NCI-H748 treated with DMSO at 0.1 percent for 48 hours (cell line): ENCODE measurements at places on chromosomes 5 and 9.

DNA sequence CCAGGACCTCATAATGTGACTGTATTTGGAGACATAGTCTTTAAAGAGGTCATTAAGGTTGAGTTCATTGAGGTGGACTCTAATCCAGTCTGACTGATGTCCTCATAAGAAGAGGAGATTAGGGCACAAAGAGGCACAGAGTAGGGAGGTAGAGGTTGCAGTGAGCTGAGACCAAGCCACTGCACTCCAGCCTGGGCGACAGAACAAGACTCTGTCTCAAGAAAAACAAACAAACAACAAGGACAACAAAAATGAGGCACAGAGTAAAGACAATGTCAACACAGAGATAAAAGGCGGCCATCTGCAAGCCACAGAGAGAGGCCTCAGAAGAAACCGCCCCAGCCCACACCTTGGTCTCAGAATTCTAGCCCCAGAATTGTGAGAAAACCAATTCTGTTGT lies 17.0 kb upstream of the TDRD7 start:
- DNase-seq: no peak

DNA sequence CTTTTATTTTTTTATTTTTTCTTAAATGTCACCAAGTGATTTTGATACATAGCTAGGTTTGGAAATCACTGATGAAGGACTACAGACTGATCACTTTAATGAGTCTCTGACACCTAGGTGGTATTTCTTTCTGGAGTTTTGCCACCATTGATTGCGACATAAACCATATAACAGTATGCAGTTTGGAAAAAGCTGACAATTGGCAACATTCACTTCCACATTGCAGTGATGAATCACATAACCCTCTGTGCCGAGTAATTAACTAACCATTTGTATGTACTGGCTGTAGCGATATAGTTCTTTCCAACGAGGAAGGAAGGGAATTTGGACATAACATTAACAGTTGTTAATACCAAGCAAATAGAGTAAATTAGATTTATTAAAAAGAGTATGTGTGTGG lies 222.9 kb upstream of the EFNA5 start:
- no peak for DNase-seq

DNA sequence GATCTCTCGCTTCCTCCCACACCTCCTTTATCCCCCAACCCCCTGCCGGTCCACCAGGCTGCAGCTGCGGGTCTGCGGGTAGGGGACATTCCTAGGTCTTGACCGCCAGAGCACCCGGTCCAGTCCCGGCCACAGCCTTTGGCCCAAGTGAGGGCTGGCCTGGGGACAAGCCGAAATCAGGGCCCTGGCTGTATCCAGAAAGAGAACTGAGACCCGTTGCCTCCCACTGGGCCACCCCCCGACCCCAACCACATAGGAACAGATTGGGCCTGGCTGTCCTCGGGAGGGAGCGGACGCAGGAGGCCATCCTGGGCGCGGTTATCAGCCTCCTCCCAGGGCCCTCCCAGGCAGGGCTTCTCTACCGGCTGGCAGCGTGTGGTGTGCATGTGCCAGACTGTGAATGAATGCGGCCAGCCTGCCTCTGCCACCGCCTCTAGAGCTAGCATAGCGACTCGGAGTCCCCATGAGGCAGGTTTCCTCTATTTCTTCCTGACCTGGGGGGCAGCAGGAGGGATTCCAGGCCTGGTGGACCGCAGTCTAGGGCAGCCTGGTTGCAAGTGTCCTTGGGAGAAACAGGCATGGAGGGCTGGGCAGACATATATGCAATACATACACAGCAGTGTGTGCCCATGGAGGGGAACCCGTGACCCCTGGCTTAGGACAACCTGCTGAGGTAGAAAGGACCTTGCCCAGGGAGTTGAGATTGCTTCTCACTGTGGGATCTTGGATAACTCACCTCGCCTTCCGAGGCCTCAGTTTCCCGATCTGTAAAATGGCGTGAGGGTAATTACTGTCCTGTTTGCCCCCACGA lies 1.2 kb downstream of the N4BP3 start:
- DNase-seq: no peak

DNA sequence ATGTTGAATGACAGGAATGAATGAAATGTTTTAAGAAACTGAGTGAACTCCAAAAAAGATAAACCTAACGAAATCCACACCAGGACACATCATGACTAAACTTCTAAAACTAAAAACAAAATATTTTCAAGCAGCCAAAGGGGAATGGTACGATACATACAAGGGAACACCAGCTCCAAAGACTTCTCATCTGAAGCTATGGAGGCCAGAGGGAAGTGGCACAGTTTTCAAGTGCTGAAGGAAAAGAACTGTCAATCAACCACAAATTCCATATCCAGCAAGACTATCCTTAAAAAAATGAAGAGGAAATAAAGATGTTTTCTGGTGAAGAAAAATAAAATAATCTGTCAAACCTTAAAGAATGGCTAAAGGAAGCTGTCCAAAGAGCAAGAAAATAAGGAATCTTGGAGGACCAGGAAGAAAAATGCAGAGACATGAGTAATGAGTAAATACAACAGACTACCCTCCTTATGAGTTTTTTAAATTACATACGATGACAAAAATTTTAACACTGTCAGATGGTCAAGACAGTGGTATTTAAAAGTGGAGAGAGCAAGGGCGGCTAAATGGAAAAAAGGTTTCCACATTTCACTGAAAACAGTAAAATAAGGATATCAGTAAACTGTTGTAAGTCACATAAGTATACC lies 12.0 kb downstream of the CAMSAP1 start:
- DNase-seq: no peak

DNA sequence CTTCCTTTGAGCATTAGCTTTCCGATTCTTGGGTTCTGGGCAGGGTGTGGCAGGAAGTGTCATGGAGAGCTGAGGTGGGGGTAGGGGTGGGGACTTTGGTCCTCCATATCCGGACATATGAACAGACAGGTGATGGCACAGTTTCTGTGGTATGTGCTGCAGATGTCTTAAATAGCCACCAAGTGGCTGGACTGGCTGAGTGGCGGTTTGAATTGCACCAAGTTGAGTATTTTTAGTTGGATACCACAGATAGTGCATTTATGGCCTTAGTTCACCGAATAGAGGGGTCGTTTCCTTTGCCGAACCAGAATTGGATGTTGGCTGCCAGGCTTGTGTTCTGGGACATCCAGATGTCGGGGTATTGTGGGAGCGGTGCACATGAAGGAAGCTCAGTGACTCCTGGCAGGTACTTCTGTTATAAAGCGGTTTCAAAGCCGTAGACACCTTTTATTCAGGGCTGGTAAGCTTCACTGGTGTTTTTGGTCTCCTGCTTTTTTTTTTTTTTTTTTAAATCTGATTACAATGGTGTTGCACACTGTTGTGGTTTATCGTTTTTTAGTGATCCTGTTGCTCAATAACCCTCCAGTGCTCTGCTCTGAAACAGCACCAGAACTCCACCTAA lies 15.1 kb upstream of the TNFAIP8 start:
- no peak for DNase-seq

GRCh38 chr9:37753489-37754190 lies at the start of gene TRMT10B:
Gene TRMT10B (plus strand): TSS chr9:37753805. CDS start chr9:37761932, 8,127 bp downstream.
- DNase-seq: peak; percentile 48

- DNase-seq: no peak
Measured at GRCh38 chr5:118022062-118022461, 966.3 kb downstream of the DTWD2 start.

- DNase-seq: no peak
Measured at GRCh38 chr5:132259069-132259851, 1.8 kb downstream of the PDLIM4 start.
